Vagina (tissue), 2 donors: ENCODE measurements at places on chromosomes 12 and 14.

- DNase-seq, result no peak
Measured at GRCh38 chr12:91111366-91112325, at the start of gene LUM. LUM (minus strand) TSS chr12:91111494; CDS start chr12:91108979, 2,515 bp downstream.

DNA sequence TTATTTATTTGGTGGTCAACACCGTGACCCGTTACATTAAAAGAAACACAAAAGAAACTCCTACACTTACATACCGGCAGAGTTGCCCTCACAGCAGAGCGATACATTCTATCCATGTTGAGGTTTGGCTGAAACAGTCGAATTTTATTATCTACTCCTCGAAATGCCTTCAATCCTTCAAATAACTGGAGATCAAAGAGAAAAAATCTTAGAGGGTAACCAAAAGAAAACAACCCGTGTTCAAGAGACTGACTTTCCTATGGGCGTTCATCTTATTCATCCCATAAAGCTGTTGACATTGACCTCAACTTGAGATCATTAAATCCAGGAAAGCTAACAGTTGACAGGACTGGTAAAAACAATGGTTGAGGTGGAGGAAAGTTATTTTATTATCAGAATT, 67.7 kb downstream of the BCAT1 start:
- DNase-seq, result no peak

GRCh38 chr12:63994704-63995103, 150.2 kb downstream of the SRGAP1 start:
- DNase-seq, result no peak

DNA sequence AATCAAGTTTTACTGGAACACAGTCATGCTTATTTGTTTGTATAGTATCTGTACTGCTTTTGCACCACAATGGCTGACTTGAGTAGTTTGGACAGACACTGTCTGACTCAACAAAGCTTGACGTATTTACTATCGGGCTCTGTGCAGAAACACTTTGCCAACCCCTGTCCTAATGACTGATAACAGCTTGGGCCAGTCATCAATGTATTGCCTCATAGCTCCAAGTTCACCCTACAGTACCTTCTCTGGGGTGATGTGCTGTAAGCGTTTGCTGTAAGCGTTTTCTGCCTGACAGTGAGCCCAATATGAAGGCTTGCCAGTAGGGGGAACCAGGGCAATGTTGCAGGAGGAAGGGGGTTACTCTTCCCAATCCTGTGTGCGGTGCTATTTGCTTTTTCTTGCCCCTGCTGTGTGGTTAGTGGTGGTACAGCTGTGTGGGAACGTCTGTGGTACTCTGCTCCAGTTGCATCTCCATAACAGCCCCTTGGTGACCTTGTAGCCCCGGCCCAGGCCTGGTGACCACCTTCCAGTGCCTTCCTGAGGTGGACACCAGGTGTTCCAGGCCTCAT, 5.4 kb upstream of the CCDC177 start:
- no peak for DNase-seq

DNA sequence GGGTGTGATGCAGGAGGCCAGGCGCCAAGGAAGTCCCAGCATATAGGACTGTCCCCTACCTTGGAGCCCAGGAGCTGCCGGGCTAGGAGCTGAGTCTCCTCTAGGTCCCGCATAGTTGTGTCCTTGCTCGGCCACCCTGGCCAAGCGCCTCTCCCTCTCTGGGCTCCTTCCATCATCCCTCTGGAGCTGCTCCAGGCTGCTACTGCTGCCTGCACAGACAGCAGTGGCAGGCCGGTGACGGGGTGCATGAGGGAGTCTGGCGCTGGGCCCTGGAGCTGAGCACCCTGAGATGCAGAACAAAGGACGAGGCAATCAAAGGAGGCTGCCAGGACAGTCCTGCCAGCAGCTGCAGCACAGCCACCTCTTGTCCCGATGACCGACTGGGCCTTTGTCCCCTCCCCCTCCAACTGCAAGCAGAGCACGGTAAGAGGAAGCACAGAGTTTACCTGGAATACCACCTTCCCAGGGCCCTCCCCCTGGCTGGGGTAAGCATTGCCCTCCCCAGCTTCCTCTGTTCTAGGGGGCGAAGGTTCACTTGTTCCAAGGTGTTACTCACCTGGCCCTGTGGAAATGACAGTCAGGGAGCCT, 10.4 kb downstream of the DTX1 start:
- DNase-seq, result no peak

- DNase-seq, result no peak
Measured at GRCh38 chr14:75070383-75070782, 942 bp downstream of the ZC2HC1C start.

GRCh38 chr12:131675126-131676080, 35.5 kb upstream of the SFSWAP start:
- DNase-seq, result no peak

GRCh38 chr14:78018283-78018682, 151.9 kb upstream of the NRXN3 start:
- DNase-seq, result no peak

DNA sequence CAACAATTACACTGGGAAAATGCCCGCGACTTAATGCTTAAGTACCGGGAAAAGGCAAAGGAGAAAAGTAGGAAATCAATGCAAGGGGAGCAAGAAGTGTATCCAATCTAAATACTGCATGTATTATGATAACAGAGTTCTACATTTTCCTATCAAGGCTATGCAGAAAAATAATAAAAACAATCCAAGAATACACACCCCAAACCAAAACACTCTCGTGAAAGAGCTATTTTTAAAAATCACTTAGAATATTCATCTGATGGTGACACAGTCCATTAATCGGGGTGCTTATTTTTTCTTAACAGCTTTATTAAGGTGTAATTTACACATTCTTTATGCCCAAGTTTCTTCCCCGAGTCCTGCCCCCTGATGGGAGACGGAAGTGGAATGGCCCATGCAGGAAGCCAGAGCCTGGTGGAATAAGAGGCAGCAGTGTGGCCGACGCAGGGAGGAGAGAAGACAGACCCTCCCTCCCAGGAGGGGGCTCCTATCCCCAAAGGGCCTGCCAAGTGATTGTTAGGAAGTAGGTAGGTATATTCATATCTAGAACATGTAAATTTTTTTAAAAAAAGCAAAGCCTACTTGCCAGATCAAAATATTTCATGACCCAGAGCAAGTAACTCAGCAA, 174.3 kb downstream of the FOXN3 start:
- no peak for DNase-seq

DNA sequence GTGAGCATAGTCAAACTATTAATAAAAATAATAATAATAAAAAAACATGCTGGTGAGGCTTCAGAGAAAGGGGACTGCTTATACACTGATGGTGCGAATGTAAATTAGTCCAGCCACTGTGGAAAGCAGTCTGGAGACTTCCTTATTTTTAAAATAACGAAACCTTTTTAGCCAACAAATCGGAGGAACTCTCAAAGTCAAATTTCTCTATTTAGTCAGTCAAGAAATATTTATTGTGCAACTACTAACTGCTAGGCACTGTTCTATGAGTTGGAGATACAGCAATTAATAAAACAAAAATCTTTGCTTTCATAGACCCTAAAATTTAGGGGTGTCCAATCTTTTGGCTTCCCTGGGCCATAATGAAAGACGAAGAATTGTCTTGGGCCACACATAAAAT, 10.8 kb downstream of the TAOK3 start:
- DNase-seq, result no peak

GRCh38 chr12:64172143-64172970, 49.7 kb downstream of the KICS2 start:
- DNase-seq, result no peak

GRCh38 chr12:12925388-12925787, 26.6 kb downstream of the GPRC5D start:
- DNase-seq, result no peak

DNA sequence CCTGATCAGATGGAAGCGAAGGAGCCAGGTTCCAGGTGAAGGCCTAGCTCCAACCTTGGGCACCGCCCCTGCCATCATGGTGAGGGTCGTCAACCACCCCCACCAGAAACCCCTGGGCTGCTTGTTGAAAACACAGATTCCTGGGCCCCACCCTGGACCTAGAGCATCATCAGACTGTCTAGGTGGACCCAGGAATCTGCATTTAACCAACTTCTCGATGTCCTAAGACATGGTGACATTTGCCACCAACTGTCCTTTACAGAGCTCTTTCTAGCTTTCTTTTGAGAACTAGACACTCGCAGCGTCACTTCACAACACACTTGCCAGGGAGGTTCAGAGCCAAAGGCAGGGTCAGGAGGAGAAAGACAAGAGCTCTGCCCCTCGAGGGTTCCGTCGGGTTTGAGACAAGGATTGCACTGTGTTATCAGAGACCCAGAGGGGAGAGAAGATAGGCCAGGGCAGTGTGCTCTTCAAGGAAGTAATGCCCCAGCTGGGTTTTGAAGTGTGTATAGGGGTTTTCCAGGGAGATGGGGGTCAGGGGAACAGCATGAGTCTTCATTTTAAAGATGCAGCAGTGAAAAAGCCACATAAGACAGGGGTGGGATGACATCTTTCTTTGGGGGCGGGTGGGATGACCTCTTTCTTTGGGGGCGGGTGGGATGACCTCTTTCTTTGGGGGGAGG, 24.6 kb downstream of the RFLNA start:
- DNase-seq, result no peak

GRCh38 chr12:128178565-128178964, 88.4 kb upstream of the TMEM132C start:
- no peak for DNase-seq

DNA sequence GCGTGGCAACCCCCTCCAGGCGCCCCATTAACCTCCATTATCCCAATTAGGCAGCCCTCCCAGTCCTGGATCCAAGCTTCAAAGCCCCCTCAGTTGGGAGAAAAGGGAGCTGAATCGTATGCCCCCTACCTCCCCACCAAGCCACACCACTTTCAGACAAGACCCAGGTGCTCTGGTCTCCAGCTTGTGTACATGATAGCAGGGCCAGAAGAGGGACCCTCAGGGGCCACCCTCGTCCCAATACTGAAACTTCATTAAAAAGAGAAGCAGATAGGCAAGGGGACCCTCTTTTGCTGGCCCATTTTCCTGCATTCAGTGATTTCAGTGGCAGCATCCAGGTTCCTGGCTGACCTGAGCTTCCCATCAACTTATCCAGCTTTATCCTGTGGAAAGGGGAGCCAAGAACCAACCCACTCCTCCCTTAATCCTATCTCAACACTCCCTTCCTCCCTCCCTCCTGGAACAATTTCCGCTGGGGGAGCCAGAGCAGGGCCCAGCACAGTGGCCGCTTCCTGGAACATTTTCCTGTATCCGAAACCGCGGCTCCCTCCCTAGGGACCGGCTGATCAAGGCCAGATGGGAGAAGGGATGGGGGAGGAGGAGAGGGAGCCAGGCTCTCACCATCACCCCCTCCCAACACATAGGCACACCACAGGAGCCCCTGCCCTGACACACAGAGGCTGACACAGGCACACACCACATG, 9.5 kb upstream of the SP7 start:
- DNase-seq, result no peak

DNA sequence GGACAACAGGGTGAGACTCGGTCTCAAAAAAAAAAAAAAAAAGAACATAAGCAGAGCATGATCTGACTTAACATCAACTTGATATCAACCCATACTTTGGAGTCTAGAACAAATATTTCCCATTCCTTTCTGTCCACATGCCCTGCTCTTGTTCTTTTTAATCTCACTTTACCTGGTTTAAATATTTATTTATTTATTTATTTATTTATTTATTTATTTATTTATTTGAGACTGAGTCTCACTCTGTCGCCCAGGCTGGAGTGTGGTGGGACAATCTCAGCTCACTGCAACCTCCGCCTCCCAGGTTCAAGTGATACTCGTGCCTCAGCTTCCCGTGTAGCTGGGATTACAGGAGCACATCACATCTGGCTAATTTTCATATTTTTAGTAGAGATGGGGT, 19.6 kb upstream of the LRP6 start:
- no peak for DNase-seq

- DNase-seq, result no peak
Measured at GRCh38 chr12:6839482-6840201, 1.1 kb upstream of the GNB3 start.

DNA sequence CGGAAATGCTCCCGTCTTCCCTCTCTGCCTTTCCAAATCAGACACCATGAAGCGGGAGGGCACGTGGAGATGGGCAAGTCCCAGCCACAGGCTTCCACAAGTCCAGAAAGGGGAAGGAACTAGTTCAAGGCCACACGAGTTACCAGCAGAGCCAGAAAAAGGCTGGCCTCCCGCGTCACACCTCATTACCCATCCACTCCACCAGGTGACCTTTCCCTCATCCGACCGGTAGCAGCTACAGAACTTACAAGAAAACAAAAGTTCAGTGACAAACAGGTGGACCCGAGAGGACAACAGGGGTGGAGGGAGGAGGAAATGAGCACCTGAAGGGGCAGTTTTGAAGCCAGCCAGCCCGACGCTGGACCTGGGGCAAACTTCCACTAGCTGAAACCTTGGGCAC, 46.9 kb downstream of the CHGA start:
- no peak for DNase-seq

DNA sequence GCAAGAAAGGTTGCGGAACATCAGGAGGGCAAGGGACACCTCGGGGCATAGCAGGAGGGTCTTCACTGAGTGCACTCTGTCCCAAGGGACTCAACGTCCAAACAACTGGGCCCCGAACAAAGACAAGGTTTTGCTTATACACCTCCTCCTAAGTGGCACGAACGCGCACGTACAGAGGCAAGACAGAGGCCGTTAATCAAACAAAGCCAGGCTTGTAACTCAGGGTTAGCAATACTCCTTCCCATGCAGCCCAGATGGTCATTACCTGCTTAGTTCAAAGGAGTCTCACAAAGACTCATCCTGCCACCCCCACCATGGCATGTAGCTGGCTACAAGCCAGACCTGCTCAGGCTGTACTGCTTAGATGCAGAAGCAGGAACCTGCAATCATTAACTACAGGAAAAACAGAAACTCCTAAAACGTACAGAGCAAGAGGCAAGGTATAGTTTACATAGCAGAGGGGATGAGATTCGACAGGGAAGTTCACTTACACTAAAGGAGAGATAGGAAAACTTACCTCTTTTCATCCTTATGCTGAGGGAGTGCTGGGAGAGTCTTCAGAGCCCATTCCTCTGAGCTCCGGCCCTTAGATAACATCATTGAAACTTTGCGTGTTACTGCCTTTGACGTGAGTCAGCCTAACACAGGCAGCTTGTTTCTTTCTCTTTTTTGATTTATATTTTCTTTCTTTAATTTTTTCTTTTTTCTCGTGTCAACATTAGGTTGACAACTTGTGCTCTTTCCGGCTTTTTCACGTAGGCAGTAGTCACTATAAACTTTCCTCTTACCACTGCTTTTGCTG, 1319.1 kb downstream of the TMEM121 start:
- peak; percentile 83 for DNase-seq

GRCh38 chr14:31955936-31956579, 121.0 kb upstream of the ARHGAP5 start:
- no peak for DNase-seq

DNA sequence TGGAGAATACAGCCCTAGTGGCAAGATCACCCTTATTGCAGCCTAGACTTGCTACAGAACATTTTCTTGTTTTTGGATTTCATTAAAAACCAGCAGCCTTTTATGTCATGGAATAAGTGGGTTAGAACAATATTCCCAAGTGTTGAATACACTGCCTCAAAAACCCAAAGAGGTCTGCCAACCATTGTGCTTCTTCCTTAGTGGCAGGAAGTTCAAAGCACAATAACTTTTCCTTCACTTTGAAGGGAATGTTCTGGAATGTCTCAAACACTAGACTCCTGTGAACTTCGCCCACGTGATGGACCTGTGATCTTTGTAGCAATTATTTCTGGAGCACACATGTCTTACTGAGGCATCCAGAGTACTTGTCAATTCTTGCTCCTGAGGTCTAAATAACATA, 8.5 kb downstream of the SLC17A8 start:
- no peak for DNase-seq
